Fibroblast of skin of back (primary cell): ENCODE measurements at places on chromosomes 12 and 14.

DNA sequence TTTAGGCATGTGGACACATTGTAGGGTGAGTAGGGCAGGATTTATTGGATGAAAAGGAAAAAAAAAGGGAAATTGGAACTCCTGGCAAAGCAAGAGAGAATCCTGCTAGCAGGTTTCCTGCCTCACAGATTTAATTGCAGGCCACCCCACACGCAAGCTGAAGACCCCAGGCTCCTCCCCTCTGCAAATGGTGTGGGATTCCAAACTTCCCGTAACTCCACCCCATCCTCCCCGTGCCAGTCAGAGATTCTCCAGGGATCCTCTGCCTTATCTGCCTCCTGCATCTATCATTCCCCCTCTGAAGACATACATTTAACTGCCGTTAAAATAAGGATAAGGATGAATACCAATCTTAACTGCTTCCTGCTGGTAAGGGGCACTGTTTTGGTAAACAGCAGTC, 249.8 kb upstream of the GARIN2 start:
- DNase-seq = no peak

- DNase-seq = no peak
Observed at GRCh38 chr14:65160091-65160490, 57.8 kb upstream of the MAX start.

- DNase-seq = no peak
Observed at GRCh38 chr14:96263347-96264199, 7.6 kb downstream of the BDKRB1 start.

DNA sequence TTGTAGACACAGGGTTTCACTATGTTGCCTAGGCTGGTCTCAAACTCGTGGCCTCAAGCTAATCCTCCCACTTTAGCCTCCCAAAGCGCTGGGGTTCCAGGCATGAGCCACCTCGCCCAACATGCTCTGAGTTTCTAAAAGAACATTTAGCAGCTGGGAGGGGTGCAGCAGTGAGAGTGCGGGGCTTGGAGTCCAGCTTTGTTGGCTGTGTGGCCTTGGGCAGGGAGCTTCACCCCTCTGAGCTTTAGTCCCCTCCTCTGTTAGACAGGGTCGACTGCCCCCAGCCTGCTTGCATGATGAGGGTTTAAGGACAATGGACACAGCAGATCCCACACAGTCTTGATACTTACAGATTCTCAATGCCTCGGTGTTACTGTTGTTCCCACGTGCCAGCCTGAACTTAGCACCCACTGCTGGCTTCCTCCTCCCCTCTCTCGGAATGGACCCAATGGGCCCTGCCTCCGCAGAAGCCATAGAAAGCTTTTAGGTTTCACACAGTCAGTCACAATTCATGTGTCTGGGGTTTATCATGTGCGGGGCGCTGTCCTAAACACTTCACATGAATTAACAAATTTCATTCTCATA, 54.6 kb downstream of the PSMA6 start:
- DNase-seq = no peak
